Activated T-cell treated with anti-CD3 and anti-CD28 coated beads, Interleukin-2, amount 50 U/mL, for 1 hour (primary cell): ENCODE measurements at places on chromosomes 13 and 19.
A peak's percentile ranks its signal among the peaks of the same experiment; 100 is the strongest.

DNA sequence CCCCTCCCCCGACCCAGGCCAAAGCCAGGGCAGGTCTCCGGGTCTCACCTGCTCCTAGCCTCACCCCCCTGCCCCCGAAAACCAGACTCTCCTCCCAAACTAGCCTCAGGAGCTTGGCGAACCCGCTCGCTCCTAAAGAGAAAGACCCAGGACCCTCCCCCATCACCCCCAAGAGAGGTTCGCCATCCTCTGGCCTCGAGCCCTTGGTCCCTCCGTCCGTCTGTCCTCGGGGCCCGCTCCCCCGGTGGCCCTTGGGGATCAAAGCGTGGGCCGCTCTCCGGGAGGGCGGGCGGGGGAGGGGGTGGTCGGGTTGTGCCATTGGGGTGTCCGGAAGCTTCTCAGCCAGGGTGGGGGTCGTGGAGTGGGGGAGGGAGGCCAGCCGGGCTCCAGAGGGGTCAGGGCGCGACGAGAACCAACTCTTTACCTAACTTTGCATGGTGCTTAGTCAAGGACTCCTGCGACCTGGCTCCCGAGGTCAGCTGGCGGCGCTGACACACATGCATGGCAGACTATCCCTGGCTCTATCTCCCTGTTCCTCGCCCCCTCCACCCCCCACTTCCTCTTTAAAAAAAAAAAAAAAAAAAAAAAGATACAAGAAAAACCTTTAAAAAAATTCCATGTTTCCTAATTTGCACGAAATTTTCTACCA lies 15.6 kb downstream of the SMIM24 start:
- no peak for DNase-seq

- no peak for DNase-seq
Measured at GRCh38 chr19:39413911-39414608, 1.6 kb downstream of the PLEKHG2 start.

GRCh38 chr19:8252922-8253589 lies 43.9 kb downstream of the CERS4 start:
- DNase-seq, result peak; percentile 87

DNA sequence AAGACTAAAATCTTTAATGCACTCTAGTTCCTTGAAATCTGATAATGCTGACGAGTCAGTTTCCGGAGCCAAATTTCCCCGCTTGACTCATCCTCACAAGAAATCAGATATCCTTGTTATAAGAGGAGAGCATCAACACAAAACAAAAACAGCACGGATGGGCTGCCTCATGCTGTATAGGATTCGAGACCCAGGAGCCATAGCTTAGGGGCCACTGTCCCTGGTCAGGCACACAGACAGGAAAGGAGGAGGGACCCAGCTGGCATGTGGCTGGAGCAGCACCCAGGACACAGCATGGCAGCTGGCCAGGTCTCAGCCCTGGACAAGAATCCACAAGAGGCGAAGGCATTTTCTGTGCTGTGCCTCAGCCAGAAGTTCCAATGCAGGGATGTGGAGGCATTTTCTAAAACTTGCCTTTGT lies 110.2 kb upstream of the SPATA13 start:
- DNase-seq, result no peak

DNA sequence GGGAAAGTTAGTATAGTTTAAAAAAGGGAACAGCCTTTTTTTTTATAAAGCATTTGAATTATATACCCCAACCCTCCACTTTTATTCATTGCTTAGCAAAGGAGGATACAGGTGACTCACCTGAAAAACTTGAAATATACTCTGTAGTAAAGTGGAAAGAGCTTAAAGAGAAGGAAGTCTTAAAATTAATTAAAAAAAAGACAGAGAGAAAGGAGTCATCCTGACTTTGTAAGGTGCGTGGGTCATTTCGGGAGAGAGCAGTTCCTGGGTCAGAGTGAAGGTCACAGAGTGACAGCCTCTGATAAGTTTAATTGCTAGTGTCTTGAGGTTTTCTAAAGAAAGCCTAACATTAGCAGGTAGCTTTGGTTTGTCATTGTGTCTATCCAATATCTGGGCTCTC lies 310.3 kb downstream of the KLF5 start:
- DNase-seq, result no peak

DNA sequence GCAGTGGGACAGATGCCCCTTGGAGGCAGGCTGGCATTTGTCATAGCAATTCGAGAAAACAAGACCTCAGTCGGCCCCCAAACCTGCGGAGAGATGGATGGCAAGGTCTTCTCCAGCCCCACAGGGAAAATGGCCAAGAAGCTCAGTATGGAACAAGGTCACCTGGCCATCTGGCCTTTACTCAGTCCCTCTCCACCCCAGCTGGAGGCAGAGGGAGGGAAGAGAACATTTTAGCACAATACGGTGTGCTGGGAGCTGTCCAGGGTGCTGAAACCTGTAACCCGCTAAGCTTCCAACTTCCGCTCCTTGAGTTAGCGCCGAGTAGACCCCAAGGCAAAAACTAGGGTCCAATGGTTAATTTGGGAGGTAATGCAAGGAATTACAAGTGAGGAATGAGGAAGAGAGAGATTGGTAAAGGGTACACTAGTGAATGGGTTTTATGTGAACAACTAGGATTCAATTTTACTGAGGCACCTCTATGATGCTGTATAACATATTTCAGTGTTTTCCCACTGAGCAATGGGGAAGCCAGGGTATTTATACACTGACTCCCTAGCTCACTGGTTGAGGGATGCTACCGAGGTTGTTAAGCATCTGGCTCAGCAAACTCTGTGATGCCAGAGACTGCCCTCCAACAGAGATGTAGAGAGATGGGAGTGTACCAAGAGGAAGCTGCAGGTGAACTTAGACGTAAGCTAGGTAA lies 64.3 kb downstream of the CACNA1A start:
- DNase-seq, result peak; percentile 40

GRCh38 chr13:18996627-18997051 lies 185.0 kb downstream of the TUBA3C start:
- no peak for DNase-seq
